SW 1271 (cell line): ENCODE measurements at places on chromosomes 4 and X.

GRCh38 chr4:158588285-158588684, 66.6 kb downstream of the RXFP1 start:
- DNase-seq, result no peak

DNA sequence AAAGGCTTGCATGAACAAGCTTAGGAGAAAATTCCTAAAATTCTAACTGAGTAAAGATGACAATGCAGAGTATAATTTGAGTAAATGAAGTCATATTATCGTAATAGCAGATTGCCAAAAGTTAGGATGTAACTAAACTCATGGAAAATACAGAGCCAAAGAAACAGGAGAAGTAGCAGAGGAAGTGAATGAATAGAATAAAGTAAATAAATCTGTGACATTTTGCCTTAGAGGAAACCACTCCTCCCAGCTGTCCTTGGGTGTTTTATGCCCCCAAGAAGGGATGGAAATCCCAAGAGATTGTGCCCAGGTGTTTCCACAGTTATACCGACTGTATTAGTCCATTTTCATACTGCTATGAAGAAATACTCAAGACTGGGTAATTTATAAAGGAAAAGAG, 1.9 kb upstream of the BMX start:
- DNase-seq, result no peak

GRCh38 chr4:117417856-117418255, 332.5 kb upstream of the TRAM1L1 start:
- DNase-seq, result no peak

GRCh38 chr4:57064120-57064519, 46.1 kb downstream of the IGFBP7 start:
- no peak for DNase-seq

DNA sequence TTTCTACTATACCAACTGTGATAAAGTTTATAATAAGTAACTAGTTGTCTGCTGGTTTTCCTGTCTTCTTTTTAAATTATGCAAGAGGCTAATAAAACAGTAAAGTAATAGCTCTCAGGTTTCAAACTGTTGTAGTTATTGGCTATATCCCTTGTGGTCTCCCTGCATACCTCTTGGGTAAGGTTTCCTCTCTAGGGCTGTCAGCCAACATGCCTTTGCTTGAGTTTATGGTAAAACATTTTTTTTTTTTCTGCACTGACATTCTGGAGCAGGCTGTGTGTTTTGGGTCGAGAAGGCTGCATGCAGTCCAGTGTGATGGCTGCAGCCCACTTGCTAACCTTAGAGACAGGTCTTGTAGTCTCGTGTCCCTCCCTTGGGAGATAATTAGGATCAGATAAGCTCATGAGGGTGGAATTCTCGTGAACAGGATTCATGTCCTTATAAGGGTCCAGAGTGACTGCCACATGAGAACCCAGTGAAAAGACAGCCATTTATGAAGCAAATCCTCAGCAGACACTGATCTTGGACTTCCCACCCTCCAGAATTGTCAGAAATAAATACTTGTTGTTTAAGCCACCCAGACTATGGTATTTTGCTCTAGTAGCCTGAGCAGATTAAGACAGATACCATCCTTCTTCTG, 831.2 kb downstream of the CCSER1 start:
- DNase-seq, result no peak

DNA sequence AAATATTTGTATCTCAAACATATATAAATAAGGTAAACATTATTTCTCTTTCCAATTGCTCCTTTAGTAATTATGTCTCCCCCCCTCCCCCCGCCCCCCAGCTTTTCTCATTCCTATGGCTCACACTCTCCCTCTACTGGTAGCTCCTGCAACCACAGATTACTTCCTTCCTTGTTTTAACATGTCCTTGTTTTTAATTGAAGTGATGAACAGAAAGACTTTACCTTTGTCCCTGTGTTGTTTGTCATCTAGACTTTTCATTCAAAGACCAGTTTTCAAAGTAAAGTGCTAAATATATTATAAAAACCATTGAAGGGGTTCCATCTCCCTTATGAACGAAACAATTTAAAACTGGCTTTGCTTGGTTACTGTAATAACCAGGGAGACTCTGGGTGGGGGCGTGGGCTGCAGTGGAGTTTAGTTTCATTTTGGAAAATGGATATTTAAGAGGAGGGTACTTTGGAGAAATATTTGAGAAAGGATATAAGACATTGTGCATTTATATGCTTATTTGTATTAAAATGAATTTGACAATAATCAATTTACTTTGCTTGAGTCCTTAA, 352.9 kb downstream of the RAPGEF2 start:
- DNase-seq, result peak; percentile 8
